C1 segment of cervical spinal cord (tissue), 14 donors: ENCODE measurements at places on chromosomes 7 and 10.

- DNase-seq: no peak
These were observed 847 bp downstream of the AGMO start for GRCh38 chr7:15560968-15561367.

DNA sequence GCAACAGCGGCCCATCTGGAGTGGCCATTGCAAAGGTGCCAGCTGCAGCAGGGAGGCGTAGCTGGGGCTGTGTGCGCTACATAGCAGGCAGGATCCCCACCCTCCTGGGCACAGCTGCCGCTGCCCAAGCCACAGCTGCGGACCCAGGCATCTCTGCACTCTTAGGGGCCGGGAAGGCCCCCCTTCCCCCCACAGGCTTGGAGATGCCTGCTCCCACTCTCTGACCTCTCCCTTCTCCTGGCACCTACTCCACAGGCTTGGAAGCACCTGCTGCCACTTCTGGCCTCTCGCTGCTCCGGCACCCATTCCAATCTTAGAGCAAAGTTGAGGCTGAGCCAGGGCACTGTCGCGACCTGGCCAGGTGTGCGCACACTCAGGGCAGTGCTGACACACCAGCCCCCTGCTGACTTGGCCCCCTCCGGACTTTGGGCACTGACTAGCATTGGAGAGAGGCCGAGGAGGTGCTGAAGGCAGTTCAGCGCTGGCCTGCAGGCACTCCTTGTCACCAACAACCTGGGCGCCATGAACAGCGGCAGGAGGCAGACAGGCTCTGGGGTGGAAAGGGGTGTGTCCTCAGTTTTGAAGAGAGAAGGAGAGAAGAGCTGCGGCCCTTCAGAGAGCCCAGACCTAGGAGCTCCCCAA is 18.4 kb downstream of the RBM48 start:
- no peak for DNase-seq

DNA sequence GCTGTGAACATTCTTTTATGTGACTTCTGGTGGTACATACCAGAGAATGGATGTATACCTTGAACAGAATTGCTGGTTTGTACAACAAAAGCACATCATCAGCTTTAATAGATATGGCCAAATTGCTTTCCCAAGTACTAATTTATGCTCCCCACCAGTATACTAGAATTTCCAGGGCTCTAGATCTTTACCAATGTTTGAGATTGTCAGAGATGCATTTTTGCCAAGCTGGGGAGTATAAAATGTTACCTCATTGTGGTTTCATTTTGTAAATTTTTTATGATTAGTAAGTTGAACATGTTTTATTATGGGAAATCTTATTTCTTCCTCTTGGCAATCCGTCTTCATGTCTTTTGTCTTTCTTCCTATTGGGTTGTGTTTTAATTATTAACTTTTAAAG is 179.9 kb upstream of the TMEM106B start:
- DNase-seq: no peak

DNA sequence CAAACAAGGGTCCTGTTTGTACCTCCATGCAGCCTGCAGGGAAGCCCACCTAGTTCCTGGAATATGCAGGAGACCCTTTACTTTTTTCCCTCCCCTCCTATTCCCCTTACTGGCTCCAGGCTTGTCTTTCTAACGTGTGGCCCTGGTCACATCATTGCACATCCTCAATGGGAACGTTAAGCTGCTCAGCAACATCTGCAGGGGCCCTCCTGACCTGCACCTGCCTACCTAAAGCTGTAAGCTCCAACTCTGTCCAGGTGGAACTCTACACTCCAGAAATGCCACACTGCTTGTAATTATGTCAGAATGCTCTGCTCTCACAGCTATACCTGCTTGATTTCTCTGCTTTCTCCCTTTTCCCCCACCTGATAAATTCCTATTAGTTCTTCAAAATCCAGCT is 72.1 kb downstream of the ARMC3 start:
- no peak for DNase-seq

GRCh38 chr7:97011536-97012364 is 6.4 kb downstream of the DLX6 start:
- DNase-seq: no peak

DNA sequence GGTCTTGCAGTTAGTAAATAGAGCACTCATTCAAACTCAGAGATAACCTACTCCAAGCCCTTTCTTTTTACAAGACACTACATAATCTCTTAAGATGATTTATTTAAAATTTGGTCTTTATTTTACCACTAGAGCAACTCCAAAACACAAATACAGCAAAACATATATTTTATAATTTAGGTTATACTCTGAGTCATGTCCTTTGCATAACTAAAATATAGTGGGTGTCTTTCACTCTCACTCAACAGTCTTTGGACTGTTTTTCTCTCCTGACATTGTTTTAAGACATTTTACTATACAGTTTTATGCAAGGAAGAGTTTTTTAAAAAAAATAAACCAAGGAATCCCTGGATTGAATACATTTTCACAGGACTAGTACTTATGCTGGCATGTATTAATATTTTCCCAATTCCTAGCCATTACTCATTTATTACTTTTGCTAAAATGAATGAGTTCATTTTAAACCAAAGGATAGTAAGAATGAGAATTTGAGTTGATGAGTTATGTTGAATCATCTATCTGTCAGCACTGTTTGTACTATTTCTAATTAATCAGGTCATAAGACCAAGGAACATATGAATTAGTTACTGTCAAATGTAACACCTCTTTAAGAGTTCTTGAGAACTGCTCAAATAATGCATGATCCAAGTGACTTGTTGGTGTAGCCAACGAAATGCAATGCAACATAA is 303.1 kb upstream of the FZD1 start:
- DNase-seq: no peak

- no peak for DNase-seq
These were observed 39.1 kb downstream of the CCM2 start for GRCh38 chr7:45039106-45039505.

- no peak for DNase-seq
These were observed 4.4 kb downstream of the ZNF32 start for GRCh38 chr10:43644252-43644651.

GRCh38 chr7:84837405-84837804 is 349.5 kb downstream of the SEMA3D start:
- no peak for DNase-seq

DNA sequence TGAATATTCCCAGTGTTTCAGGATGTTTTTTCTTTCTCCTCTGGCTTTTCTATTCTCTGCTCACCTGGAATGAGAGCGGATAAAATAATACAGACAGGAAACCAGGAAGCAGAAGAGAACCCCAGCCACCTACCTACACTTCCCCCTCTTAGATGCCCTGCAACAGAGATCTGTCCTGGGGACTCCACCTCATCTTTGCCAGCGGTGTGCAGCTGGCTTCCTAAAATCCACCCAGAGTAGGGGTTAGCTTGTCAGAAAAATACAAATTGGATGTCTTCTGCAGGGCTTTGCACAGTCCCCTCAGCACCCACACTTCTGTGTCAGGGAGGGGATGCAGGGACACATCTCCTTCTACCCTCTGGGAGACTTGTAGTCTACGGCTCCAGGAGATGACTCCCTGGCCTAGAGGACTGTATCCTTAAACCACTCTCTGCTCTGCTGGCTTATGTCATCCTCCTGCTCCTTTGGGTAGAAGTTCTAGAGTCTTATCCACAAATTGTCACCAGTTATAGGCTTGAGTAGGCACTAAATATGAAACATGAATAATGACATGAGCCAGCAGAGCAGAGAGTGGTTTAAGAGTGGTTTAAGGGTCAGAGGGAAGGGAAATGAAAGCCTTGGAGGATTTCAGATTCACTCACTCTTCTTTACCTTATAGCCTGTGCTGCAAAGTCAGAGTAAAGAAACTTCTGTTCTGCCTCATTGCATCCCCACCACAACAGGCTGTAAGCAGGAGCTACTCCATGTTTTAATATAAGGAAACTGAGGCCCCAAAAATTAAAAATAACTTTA is 749.4 kb downstream of the AUTS2 start:
- DNase-seq: no peak

- no peak for DNase-seq
These were observed 11.3 kb upstream of the KAZALD1 start for GRCh38 chr10:101050208-101051069.

DNA sequence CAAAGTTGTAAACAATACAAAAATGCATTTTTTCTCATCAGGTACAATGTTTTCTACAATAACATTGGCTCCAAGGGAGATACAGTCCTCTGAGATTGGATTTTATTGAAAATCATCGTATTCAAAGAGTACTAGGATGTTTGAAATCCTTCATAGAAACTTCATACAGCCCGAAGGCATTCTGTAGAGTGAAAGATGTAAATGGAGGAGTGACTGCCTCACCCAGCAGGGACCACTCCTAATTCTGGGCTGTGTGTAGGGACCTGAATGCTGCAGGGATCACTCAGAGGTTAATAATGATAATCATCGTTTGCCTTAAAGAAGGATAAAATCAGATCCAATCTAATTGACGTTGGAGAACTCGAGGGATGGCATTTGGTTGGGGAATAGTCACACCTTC is 198.6 kb downstream of the HECW1 start:
- DNase-seq: no peak

DNA sequence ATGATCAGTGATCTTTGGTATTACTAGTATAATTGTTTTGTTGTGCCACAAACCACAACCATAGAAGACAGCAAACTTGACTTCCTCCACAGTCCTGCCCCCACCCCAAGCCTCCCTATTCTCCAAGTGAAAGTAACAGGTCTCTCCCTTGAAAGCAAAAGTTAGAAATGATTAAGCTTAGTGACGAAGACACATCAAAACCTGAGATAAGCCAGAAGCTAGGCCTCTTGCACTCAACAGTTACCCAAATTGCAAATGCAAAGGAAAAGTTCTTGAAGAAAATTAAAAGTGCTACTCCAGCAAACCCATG is 7.5 kb downstream of the SAR1A start:
- no peak for DNase-seq

- no peak for DNase-seq
These were observed 563.6 kb downstream of the LRMDA start for GRCh38 chr10:75995041-75995430.

DNA sequence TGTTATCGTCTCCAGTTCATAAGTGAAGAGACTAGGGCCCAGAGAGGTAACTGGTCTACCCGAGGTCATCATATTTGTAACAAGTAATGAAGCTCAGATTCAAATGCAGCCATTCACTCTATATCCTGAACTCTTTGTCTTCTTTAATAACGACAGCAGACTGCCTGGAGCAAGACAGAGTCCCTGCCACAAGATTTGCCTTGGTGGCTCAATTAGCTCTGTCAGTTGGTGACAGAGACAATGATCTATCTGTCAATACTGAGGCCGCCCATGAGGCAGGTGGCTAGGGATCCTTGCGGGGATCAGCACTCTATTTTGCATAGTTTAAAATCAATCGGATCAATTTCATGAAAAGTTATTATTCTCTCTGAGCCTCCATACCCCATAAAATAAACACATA is 43.9 kb downstream of the SH3PXD2A start:
- no peak for DNase-seq

- DNase-seq: no peak
These were observed 66.9 kb downstream of the GOLGA7B start for GRCh38 chr10:97916586-97916985.

DNA sequence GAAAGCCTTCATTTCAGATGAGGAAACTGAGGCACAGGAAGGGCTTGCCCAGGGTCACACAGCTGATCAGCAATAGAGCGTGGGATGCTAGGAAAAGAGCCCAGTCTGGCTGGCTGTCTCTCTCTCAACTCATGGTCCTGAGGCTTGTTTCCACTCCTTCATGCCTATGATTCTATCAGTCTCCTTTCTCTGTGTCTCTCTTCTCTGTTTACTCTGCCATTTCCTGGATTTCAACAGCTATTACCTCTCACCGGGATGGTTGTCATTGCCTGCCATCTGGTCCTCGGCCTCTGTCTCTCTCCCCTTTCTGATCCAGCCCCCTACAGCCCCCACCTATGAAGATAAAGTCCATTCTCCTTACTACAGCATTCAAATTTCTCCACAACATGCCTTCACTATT is 93.3 kb upstream of the AGBL3 start:
- DNase-seq: no peak

DNA sequence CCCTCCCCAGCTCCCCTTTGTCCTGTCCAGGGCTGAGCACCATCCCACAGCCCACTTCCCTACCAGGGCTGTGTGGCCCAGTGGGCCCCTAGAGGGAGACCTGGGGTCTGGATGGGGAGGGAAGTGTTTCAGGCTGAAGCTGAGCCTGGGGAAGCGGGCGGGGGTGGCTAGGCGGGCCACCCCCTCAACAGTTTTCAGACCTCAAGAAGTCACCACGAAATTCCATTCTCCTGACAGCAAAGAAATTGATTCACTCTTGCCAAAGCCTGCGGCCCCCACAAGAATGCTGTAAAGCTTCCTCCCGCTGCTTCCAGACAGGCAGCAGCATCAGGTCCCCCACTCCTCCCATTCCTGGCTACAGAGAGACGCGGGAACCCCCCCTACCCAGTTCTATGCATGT is 2.5 kb upstream of the LFNG start:
- DNase-seq: no peak

GRCh38 chr10:44293842-44294241 is 91.1 kb downstream of the CXCL12 start:
- no peak for DNase-seq

GRCh38 chr10:31749301-31749700 is 179.3 kb downstream of the ARHGAP12 start:
- DNase-seq: no peak

DNA sequence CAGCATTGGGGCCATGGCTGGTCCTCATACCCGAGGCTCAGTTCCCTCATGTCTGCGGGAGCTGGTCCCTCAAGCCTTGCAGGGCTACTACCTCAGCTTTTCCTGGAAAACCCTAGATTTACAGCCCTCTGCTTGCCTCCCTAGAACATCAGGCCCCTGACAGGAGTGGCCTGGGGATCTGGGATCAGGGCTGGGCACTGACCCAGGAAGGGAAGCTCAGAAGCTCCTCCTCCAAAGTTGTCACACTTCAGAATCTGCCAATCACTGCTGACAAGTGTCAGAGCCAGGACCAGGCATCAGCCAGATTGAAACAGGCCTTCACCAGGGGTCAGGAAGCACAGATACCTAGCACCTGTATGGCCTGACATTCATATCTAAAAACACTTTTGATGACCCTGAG is 115.2 kb downstream of the GRID1 start:
- no peak for DNase-seq

DNA sequence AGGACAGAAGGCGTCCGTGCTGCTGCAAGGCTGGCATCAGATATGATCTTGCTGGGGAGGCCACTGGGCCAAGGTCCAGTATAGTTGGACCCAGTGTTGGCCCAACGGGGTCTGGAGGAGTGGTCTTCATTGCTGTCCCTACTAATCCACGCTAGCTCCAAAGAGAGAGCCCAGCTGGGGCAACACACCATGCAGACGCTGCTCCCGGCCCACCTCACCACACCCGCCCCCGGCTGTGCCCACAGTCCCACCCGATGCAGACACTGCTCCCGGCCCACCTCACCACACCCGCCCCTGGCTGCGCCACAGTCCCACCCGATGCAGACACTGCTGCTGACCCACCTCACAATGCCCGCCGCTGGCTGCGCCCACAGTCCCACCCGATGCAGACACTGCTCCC is 121.5 kb downstream of the VIPR2 start:
- no peak for DNase-seq

DNA sequence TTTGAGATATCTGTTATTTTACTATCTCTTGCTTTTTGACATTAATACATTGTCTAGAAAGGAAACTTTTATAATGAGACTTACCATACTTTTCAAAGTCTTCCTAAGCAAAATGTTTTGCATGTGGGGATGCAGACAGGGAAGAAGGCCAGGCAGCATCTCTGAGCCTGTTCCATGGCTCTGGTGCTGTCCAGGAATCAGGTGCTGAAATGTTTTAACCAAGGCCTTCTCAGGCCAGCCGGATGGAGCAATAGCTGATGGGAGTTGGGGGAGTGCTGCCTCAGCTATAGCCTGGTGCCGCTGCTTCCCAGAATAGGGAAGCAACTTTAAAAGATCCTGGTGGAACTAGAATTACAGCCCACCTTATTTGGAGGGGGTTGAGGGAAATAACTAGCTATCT is 38.5 kb downstream of the CRTAC1 start:
- no peak for DNase-seq

GRCh38 chr10:43252783-43253341 is 14.0 kb downstream of the RASGEF1A start:
- no peak for DNase-seq
